GF-D8 (cell line): ENCODE measurements at places on chromosomes 2 and 18.

DNA sequence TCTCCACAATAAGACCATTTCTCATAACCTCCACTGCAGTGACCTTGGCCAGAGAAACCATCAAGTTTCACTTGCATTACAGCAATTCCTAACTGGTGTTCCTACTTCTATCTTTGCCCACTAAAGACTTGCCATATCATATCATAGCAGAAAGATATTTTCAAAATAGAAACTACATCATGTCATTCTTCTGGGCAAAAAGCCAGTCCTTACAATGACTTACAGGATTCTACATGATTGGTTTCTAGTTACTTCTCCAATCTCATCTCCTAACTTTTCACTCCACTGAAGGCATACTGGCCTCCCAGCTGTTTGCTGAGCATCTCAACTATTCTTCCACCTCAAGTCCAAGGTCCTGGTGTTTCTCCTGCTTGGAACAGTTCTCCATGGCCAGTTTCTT is 151.4 kb downstream of the HNMT start:
- DNase-seq = no peak

GRCh38 chr2:8587920-8588830 is 93.7 kb upstream of the ID2 start:
- DNase-seq = no peak

- DNase-seq = no peak
These were observed 130.3 kb upstream of the LYPD6 start for GRCh38 chr2:149200109-149200520.

DNA sequence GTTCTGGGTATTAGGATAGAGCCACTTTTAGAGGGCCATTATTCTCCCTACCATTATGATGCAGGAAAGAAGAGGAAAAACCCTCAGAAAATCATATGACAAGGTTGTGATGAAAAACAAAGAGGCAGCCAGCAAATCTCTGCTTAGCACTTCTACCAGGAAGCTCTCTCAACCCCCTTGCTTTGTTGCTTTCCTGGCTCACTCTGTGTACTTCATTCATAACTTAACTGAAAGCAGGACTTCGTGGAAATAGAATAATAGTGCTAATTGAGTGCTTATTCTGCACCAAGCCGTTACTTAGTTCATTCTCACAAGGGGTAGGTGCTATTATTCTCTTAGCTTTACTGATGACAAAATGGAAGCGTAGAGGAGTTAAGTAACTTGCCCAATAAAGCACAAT is 354.1 kb downstream of the HRH4 start:
- no peak for DNase-seq

DNA sequence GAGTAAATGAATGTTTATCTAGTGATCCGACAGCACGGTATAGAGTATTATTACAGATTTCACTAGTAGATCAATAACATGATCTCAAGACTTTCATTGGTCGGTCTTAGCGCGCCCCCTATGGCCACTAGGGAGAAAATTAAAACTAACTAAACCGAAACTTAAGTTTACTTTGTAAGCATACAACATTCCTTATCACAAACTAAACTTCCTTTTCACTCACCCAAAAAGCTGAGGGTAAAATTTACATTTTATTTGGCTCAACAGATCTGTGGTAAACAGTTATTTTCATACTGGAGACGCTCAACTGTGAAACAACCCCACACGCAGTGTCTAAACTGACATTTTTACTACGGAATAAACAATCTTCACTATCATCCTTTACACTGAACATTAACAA is 215.6 kb upstream of the MAP2 start:
- no peak for DNase-seq

- no peak for DNase-seq
These were observed 103.1 kb downstream of the TEX51 start for GRCh38 chr2:127001751-127002150.

- no peak for DNase-seq
These were observed 250.7 kb upstream of the SMAD7 start for GRCh38 chr18:49201464-49201863.

GRCh38 chr2:206859330-206859739 is 80.0 kb upstream of the CPO start:
- DNase-seq = no peak

GRCh38 chr2:127648321-127648720 is 2.4 kb downstream of the GPR17 start:
- DNase-seq = no peak

- no peak for DNase-seq
These were observed 302.2 kb upstream of the MAP2 start for GRCh38 chr2:209121691-209122090.

GRCh38 chr2:23346029-23346428 is 39.0 kb upstream of the KLHL29 start:
- DNase-seq = no peak

- no peak for DNase-seq
These were observed 281.2 kb upstream of the EPHA4 start for GRCh38 chr2:221853297-221853696.

DNA sequence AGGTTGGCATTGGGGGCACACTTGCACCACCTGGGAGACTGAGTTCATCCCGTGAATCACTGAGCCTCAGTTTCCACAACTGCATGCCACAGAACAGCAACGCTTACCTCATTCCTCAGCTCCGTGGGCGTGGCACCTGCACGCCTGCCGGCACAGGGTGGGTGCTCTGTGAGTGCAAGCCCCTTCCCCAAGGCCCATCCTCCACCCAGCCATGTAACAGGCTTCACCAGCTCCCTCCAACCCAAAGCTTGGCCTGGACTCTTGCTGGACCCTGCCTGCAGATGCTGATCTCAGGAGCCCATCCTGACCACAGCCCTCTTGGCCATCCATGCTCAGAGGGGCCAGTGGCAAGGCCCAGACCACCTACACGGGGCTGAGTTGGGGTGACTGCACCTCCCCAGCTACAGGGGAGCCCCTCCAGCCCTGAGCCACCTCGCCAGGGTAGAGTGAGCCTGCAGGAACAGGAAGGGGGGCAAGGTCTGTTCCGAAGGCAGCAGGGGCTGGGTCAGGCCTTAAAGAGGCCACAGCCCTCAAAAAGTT is 1.8 kb downstream of the PRLH start:
- no peak for DNase-seq

DNA sequence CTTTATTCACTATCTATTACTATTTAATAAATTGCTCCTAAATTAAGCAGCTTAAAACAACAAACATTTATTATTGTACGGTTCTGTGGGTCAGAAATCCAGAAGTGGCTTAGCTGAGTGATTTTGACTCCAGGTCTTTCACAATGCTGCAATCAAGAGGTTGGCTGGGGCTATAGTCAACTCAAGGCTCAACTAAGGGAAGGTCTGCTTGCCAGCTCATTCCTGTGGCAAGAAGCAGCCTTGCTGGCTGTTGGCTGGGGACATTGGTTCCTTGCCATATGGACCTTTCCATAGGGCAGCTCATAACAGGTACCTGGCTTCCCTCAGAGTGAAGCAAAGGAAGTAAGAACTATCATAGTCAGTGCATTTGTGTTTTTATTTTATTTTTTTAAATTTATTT is 5.0 kb upstream of the MRPL19 start:
- no peak for DNase-seq

DNA sequence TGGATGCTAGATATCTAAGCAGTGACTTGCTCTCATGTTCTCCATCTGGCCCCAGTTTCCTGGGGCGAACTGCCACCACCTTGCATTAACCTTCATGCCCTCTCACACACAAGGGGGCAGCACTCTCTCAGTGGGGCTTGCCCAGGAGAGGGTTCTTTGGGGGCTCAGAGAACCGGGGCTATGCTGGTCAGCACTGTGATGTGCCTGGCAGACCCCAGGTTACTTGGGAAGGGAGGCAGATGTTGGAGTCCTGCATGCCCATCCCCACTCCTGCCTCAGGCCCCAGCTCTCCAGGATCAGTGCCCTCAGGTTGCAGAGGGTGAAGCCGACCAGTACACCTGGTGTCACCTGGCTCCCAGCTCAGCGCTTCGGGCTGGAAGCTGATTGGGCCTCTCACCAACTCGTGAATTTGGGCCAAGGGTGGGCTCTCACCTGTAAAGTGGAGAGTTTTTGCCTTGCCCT is 396.2 kb upstream of the HS6ST1 start:
- DNase-seq = no peak

- DNase-seq = peak; percentile 31
These were observed 12.4 kb downstream of the DYM start for GRCh38 chr18:49447810-49448745.

- DNase-seq = no peak
These were observed 4.5 kb upstream of the CRYBA2 start for GRCh38 chr2:218997731-218998130.

GRCh38 chr2:106061611-106062349 is 132.3 kb downstream of the UXS1 start:
- DNase-seq = no peak

DNA sequence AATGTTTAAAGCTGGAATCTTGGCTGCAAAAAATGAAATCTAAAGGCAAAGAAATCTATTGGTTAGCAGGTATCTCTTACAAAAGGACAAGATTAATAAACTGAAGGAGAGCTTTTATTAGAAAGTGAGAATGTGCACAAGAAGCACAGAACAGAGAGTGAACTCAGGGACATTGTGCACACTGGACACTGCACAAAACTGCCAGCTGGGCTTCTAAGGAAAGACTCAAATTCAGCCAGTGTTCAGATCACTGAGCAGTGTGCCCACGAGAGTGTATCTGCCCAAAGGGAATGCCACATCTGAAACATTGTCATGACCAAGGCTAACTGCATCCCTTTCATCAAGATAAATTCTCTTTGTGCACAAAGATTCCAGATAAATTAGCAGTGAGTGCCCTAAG is 129.7 kb upstream of the KCNH7 start:
- DNase-seq = no peak

DNA sequence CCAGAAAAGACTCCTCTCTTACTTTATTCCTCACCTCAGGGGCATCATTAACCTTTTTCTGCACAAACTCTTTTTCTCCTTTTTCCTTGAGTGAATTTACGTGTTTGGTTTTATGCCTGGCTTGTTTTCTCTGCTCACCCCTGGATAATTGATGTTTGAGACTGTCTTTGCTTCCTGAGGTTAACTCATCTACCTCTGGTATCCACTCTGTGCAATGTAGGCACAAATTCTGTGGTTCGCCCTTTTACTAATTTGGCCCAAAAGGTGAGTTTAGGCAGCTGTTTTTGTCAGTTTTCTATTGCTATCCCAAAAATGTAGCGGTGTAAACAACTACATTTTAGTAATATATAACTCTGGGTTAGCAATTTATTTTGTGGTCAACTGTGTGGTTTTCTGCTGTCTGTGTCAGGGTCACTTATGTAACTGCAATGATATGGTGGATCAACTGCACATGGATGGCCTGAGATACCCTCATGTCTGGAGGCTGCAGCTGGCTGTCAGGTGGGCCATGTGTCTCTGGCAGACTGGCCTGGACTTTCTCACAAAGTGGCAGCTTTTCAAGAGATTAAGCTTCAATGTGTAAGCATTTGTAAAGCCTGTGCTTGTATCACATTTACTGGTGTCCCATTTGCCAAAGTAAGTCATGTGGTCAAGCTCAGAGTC is 329.7 kb downstream of the FSIP2 start:
- peak; percentile 6 for DNase-seq

- DNase-seq = no peak
These were observed 179.4 kb downstream of the DOK6 start for GRCh38 chr18:69580107-69580506.

DNA sequence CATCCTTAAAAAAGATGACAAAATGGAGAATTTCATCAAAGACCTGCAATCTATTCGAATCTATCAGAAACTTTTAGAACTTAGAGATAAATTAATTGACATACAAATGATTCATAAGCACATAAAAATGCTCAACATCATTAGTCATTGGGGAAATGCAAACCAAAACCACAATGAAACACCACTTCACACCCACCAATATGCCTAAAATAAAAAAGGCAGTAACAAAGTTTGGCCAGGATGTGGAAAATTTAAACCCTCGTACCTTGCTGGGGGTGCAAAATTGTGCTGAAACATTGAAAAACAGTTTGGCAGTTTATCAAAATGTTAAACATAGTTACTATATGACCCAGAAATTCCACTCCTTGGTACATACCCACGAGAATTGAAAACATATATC is 11.5 kb upstream of the EIF2AK3 start:
- DNase-seq = no peak

- no peak for DNase-seq
These were observed 166.0 kb downstream of the AGAP1 start for GRCh38 chr2:235659767-235660322.

DNA sequence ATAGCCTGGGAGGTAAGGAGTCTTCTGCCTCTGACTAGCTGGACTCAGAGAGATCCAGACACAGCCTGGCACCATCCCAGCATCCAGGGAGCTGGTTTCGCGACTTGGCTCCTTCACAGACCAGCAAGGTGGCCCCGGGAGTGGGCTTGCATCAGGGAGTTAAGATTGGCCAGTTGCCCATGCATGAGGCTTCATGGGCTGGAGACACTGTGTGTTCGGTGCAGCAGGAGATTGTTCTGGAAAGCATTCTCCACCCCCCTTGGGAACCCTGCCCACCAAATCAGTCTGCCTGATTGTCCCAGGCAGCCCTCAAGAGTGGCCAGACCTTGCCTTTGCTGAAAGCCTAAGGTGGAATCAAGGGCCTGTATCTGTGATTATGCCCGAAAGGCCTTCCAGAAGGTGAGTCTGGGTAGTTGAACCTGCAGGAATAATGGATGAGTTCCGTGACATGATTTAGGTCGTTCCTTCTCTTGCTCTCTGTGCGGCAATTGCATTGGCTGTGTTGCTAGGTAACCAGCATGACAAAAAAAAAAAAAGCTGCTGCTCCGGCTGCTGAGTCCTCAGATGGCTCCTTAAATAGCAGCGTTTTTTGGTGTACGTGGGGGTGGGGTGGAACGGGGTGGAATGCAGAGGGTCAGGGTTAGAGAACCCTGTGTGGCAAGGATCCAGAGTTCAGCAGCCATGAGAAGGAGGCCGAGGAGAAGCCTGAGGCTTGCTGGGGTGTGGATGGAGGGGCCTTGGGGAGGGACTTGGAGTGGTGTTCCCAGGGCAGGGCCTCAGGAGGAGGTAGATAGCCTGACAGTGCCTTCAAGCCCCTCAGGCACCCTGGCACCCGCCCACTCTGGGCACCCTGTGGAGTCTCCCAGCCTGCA is 93.0 kb upstream of the MCFD2 start:
- DNase-seq = no peak

GRCh38 chr2:185441486-185442005 is 297.1 kb upstream of the FSIP2 start:
- DNase-seq = no peak

DNA sequence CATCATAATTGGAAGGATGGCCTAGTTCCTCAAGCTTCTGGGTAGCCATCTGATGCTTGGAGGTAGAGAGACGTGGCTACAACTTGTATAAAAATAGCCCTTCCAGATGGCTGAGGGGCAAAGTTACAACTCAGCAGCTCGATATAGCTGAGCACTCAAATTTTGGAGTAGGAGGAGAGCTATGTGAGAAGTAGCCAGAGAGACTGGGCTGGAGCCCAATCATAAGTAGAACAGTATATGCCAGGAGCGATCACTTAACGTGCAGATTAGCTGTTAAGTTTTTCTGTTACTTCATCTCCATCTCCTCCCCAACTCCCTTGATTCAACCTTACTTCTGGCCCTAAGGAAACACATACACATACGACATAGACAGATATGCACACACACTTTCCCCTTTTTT is 28.8 kb downstream of the CNRIP1 start:
- DNase-seq = no peak

- DNase-seq = no peak
These were observed 13.1 kb downstream of the PKDCC start for GRCh38 chr2:42060718-42061619.

GRCh38 chr2:214881647-214882202 is 72.2 kb upstream of the BARD1 start:
- DNase-seq = no peak

- no peak for DNase-seq
These were observed 10.7 kb upstream of the STAM2 start for GRCh38 chr2:152186262-152186661.

- DNase-seq = peak; percentile 4
These were observed 11.7 kb upstream of the SIX3 start for GRCh38 chr2:44929735-44930273.
